NCI-H2081 (cell line): ENCODE measurements at places on chromosomes 1 and 21.

DNA sequence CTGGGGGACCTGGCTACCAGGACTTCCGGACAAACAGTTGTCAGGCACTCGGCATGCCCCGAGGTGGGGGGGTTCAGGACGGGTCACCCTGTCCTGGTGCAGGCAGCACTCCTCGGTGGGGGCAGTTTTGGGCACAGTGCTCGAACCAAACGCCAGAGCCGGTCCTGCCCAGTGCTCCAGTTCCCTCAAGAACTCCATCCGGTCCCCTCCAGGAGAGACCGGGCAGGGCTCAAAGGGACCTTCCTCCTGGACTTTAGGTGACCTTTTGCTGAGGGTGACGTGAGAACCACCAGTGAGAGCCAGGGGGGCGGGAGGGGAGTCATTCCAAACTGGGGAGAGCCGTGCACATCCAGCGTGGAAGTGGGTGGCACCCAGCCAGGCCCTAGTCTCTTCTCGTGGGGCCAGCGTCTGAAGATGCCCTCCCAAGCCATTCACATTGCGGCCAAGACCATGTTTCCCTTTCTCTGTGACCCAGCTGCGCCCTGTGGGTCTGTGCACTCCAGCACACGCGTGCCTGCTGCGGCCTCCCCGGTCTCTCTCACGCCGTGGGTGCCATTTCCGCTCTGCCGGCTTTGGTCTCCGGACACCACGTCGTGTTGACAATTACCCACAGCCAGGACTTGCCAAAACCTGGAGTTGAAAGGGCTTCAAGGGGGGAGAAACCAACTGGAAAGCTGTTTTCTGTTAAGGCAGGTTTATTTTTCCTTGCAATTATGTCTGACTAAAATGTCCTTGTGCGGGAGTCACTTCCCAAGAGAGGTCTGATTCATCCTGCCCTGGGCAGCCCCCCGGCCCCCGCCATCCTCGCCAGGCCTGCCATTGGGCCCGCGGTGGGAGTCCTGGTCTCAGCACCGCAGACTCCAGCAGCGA lies 178.8 kb upstream of the ARHGEF16 start:
- DNase-seq = no peak

- DNase-seq = no peak
These were observed 16.9 kb upstream of the IGFN1 start for GRCh38 chr1:201173736-201174135.

DNA sequence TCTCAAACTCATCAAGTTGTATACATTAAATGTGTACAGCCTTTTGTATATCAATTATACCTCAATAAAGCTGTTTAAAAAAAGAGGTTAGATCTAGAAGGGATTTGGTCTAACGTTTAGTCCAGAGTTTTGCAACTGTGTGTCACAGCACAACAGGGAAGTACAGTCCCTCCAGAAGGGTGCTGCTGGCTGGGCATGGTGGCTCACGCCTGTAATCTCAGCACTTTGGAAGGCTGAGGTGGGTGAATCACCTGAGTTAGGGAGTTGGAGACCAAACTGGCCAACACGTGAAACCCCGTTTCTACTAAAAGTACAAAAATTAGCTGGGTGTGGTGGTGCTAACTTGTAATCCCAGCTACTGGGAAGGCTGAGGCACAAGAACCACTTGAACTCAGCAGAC lies 78.3 kb upstream of the HAO2 start:
- no peak for DNase-seq

DNA sequence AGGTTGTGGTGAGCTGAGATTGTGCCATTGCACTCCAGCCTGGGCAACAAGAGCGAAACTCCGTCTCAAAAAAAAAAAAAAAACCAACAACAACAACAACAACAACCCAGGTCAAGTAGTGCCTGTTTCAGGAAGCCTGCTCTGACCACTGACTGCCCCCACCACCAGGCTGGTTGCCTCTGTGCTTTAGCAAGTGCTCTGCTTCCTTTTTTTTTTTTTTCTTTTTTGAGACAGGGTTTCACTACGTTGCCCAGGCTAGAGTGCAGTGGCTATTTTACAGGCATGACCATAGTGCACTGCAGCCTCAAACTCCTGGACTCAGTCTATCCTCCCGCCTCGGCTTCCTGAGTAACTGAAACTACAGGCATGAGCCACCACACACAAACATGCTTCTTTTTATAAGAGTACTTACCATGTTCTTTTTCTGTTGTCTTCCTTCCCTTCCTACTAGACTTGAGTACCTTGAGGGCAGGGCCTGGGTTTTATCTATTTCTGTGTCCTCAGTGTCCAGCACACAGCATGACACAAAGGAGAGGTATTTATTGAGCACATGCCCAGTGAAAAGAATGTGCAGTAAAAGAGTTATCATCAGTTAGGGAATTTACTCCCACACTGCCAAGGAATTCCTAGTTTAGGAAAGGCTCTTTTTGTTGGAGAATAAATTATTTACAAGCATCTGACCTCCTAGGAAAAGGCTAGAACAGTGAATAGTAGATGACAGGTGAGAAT lies 9.9 kb upstream of the COA7 start:
- DNase-seq = no peak

DNA sequence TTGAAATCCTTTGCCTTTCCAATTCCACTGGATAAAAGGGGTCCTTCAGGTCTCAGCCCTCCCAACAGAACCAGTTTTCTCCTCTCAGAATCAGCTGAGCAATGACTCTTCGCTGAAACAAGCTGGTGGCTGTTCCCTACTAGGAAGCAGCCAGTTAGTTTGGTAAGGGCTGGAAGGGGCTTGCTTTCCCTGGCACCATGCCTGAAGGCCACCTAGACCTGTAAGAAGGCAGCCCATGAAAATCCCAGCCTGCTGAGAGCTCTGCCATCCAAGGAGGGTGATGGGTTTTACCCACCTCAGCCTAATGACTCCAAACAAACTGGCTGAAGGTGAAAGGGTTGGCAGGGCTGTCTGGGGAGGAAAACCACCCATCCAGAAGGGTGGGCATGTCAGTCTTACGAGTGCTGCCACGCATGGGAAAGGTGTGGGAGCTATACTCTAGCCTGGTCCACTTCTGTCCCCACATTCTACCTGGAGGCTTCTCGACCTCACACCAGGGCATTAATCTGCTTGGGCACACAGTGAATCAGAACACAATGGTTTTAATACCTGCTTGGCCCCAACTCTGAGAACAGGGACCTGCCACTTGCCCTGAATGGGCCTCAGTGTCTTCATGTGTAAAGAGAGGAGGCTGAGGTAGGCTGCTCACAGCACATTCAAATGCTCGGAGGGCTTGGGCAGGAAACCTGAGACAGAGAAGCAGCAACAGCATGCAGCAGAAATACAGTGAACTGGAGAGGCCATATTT lies 53.0 kb downstream of the CD46 start:
- DNase-seq = no peak

DNA sequence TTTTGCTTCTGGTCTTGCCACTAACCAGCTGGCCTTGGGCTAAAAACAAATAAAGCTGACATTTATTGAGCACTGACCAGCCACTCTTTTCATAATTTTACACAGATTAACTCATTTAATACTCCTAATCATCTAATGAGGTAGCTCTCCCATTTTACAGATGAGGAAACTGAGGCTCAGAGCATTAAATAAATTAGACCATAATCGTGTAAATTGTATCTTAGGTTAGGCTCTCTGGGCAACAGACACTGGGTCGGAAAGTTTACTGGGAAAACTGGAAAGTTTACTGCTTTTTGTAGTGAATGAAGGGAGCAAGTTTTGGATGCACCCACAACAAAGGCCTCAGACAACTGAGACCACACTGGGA lies 7.3 kb downstream of the BMP8B start:
- no peak for DNase-seq

DNA sequence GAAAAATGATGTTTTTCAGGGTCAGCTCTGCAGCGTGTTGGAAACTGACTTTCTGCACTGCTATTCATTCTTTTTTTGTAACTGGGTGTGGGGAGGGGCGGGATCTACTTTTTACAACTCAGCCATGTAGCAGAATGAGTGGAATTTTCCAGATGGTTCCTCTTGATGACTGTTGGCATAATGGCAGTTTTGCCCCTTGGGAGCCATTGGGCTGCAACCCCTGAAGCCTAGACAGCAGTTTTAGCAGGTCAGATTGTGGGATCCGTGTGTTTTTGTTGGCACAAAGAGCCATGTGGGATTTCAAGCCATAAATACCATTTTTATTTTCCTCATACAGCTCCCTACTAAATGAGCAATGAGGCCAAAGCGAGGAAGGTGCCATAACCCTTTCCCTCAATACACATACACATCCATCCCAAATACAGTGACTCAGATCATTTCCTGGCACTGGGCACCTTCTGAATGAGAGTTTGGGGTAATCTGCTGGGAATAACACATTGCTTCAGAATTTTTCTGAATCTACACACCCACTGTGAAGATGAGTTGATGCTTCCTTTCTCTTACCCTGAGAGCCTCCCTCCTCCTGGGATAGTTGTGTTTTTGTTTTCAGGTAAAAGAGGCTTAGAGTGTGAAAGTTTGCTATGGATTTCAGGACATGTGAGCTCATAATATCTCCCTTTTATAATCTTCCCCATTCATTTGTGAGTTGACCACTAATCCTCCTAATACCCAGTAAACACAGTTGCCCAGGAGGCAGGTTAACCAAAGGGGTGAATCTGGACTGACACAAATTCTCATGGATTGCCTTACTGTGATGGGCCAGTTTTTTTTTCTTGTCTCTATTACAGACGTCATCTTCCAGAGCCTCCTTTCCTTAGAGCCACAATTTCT lies 13.1 kb downstream of the S100A10 start:
- no peak for DNase-seq
